Stimulated activated CD4-positive, alpha-beta T cell treated with anti-CD3 and anti-CD28 coated beads, Interleukin-1b, Interleukin-23, amount 100 ng/mL, for 1 hour (primary cell): ENCODE measurements at places on chromosomes 4 and X.

DNA sequence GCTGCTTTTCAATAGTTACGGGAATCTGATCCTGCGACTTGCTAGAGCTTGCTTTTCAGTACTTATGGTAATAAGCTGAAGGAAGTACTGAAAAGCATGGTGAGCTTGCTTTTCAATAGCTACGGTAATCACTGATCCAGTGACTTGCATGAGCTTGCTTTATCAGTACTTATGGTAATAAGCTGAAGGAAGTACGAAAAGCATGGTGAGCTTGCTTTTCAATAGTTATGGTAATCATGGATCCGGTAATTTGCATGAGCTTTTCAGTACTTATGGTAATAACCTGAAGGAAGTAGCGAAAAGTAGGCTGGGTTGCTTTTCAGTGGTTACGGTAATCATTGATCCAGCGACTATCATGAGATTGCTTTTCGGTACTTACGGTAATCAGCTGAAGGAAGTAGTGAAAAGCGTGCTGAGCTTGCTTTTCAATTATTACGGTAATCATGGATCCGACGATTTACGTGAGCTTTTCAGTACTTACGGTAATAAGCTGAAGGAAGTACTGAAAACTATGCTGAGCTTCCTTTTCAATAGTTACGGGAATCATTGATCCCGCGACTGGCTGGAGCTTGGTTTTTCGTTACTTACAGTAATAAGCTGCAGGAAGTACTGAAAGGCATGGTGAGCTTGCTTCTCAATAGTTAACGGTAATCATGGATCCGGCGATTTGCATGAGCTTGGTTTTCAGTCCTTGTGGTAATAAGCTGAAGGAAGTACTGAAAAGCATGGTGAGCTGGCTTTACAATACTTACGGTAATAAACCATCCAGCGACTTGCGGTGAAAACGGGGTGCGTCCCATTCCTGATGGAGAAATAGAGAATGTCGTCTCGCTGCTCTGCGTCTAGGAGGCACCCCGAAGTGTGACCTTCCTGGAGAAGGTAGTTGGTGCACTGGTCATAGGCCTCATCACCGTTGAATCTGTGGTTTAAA, 6.5 kb downstream of the CRLF2 start:
- no peak for DNase-seq

- DNase-seq: no peak
Measured at GRCh38 chr4:71400810-71401209, 62.0 kb downstream of the SLC4A4 start.

GRCh38 chr4:159549098-159549518, 446.2 kb downstream of the RAPGEF2 start:
- no peak for DNase-seq

GRCh38 chrX:122220644-122221373, 963.3 kb upstream of the GRIA3 start:
- no peak for DNase-seq

- DNase-seq: no peak
Measured at GRCh38 chr4:168574581-168575295, 77.9 kb downstream of the PALLD start.

DNA sequence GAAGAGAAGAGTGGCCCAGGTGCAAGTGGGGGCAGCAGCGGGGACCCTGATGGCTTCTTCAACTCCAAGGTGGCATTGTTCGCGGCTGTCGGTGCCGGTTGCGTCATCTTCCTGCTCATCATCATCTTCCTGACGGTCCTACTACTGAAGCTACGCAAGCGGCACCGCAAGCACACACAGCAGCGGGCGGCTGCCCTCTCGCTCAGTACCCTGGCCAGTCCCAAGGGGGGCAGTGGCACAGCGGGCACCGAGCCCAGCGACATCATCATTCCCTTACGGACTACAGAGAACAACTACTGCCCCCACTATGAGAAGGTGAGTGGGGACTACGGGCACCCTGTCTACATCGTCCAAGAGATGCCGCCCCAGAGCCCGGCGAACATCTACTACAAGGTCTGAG, 11.4 kb downstream of the EFNB1 start:
- no peak for DNase-seq

GRCh38 chr4:147513091-147513490, 32.2 kb downstream of the EDNRA start:
- no peak for DNase-seq

- no peak for DNase-seq
Measured at GRCh38 chrX:136221851-136222513, 29.2 kb downstream of the MAP7D3 start.

- DNase-seq: no peak
Measured at GRCh38 chr4:139913398-139913990, 240.5 kb downstream of the MAML3 start.

GRCh38 chr4:168879188-168879587, 130.9 kb downstream of the CBR4 start:
- DNase-seq: no peak

GRCh38 chr4:110624398-110624780, 1.5 kb upstream of the PITX2 start:
- no peak for DNase-seq

- no peak for DNase-seq
Measured at GRCh38 chrX:71549986-71550385, 17.1 kb downstream of the OGT start.

DNA sequence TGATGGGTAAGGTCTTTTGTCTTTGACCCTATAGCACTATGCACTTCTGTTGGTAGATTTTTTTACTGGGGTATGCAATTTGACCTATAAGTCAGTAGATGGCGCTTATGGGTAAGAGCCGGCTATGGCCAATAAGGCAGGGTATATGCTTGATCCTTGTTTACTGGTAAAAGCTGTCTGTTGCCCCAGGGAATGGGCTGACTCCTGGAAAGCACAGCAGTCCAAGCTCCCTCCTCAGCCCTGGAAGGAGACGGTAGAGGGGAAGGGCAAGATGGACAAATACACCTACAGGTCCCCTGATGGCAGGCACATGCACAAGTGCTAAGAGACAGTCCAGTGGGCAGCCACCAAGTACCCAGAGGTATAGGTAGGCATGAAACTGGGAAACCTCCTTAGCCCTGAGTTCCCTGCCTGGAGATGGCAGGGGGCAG, 63.7 kb downstream of the ADAMTS3 start:
- no peak for DNase-seq

- no peak for DNase-seq
Measured at GRCh38 chr4:159024266-159024665, 78.6 kb upstream of the RAPGEF2 start.

- DNase-seq: no peak
Measured at GRCh38 chr4:105194328-105195231, 47.9 kb downstream of the TET2 start.

- DNase-seq: no peak
Measured at GRCh38 chrX:34218063-34218462, 85.9 kb upstream of the FAM47A start.

DNA sequence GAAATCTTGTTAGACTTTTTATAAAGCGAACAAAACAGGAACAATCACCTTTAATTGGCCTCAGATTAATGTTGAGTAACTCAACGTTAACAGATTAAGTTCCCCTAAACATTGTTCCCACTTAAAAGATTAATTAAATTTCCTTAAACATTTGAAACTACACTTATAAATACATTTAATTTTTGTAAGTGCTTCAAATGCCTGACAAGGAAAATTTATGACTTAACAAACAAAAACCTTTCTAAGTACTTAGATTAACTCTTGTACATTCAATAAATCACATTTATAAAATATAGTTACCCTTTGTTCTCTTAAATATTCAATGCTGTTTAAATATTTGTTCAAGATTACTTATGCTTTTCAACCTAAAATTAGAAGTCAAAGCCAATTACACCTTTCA, 39.4 kb upstream of the OCIAD2 start:
- no peak for DNase-seq

DNA sequence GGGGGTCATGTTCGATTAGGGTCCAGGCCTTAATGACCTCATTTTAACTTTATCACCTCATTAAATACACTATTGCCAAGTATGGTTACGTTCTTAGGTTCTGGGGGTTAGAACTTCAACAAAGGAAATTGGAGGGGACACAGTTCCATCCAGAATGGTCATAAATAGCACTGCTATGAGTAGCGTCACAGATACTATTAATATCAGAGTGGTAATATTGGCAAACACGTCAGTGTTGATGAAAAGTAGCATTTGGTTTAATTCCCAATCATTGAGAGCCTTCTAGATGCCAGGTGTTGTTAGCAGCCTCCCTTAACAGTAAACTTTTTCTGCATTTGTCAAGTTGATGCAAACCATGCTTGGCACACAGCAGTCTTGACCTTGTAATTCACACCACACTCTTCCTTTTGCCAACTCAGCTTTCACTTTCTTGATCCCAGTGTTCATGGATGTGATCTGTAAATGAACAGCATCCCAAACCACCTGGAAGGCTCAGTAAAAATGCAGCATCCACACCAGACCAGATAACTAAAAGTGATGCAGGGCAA, 912.5 kb upstream of the TENM3 start:
- no peak for DNase-seq

DNA sequence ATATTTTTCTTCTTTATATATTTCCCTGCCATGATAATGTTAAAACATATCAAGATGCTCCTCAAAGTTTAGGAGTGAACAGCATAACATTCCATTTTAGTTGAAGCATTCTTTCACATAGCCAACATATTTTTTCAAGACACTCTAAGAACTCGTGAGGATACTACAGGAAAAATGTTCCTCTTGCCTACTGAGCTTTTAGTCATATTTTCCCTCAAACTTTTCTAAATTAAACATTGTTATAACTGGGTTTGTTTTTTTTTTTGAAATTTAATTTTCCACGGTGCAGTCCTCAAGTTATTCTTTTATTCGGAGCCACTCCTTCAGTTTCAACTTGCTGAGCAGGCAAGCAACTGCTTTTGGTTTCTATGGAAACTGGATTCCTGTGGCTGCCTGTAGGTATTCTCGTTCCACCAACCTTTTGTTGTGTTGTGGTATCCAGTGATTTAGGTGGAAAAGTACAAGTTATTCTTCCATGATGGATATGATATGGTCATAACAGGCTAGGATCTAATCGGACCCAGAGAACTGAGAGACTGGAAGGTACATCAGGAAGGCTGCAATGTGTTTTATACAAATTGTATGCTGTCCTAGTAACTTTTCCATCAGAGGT, 248.0 kb downstream of the TRIML1 start:
- DNase-seq: no peak

DNA sequence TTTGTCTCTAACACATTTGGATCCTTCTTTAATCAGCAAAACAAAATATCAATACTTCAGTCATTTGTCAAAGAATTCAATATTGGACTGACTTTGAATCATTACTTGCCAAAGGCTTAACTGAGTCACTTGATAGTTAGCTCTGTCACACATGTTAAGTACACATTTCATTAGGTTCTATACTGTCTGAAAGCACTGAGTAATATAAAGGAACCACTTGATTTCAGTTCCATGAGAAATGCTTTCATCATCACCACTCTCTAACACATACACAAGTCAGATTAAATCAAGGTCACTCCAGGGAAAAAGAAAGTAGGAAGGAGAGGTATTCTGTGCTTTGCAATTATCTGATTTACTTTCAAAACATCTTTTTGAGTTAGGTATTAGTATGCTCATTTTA, 1233.1 kb downstream of the C4orf33 start:
- no peak for DNase-seq

DNA sequence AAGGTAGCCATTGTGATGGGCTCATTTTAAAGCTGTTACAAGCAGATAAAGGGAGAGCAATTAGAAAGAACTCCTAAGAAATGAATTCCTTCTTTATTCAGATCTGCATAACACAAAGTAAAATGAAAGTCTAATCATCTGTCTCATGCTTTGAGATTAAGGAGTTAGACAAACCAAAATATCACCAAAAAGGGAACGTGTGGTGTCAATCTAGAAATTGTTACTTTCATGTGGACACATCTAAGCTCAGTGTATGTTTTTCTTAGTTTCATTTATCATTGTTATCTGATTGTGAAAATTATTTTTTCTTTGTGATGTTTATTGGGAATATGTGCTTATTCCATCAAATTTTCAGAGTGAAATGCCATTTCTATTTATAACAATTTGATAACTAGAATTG, 80.3 kb downstream of the BANK1 start:
- no peak for DNase-seq

DNA sequence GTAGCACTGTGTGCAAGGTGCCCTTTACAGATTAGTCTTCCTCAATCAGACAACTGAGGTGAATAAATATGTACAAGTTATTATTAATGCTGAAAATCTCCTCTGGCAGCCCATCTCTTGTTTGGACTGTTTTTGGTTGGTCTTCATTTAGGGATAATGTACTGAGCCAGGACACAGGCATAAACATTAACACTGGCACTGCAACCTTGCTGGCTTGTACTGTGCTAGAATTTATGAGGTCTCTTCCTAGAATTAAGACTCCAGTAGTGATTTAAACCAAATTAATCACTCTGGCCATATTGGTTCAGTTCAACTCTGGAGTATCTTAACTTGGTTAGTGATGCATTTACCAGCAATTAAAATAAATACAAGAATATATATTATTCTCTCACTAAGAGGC, 244.7 kb upstream of the GK2 start:
- DNase-seq: no peak

DNA sequence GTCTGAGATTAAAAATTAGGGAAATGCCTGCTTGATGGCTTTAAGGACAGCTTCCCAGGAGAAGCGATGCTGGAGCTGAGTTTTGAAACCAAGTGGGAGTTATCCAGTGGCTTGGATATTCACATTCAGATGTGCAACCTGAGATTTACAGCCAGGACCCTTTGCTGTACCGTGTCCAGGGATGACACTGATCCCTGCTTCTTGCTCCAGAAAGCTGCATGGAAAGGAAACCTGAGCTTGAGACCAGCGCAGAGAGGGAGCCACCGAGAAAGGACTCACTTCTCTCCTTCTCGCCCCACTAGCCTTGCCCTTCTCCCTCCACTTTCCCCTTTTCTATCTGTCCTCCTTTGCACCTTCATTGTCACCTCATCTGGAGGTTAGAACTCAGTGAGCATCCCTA, 254.5 kb upstream of the PPARGC1A start:
- no peak for DNase-seq
